ENCODE measurements at places on chromosomes 16 and 17.
A peak's percentile ranks its signal among the peaks of the same experiment; 100 is the strongest.

DNA sequence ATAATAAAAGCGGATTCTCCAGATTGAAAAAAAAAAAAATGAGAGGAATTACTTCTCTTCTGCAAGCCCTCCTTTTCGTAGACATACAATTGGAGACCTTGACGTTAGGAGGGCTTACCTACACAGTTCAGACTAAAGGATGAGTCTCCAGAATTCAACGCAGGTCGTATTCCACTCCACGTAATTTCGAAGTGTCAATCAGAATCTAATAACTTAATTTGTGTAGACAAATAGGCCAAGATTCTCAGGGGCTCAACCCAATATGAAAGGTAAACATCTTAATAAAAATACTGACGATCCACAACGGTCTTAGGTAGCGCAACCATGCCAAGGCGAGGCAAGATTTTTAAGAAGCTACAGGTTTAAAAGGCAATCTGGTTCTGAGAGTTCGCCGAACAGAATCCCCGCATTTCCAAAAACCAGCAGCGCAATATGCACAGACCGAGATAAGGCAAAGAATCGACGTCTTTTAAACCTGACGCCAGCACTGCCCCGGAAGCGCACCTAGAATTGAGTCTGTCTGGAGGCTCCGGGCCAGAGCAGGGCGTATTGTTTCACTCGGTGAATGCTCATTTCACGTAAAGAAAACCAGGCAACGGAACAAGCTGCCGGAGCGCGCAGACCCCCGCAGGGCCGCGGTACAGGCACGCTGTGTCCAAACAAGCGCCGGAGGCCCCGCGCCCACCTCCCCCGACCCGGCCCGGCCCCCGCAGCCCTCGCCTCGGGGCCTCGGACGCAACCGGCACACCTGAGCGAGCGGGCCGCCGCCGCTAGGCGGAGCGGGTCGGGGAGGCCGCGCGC is 623 bp downstream of the MBTPS1 start:
- peak; percentile 22 for DNase-seq

DNA sequence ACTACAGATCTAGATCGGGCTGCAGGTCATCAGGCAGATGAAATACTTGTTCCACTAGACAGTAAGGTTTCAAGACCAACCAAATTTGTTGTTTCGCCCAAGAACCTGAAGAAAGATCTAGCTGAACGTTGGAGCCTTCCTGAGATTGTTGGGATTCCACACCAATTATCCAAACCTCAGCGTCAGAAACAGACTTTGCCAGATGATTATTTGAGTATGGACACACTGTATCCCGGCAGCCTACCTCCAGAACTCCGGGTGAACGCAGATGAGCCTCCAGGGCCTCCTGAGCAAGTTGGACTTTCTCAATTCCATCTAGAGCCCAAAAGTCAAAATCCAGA is 14.4 kb downstream of the LRRC37B start:
- no peak for DNase-seq

DNA sequence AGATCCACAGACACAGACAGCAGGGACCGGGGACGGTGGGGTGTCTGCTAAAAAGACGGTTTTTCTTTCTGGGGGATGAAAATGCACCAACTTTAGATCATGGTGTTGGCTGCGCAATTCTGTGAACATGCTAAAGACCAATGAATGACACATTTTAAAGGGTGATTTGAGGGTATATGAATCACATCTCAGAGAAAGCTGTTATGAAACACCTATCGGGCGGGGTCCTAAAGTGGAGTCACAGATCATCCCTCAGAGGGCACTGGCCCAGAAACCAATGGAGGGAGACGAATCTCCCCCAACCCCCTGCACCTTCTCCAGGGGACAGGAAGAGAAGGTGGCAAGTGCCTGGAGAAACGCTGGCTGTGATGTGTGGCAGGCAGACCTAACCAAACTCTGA is 26.0 kb downstream of the KLHDC4 start:
- no peak for DNase-seq

DNA sequence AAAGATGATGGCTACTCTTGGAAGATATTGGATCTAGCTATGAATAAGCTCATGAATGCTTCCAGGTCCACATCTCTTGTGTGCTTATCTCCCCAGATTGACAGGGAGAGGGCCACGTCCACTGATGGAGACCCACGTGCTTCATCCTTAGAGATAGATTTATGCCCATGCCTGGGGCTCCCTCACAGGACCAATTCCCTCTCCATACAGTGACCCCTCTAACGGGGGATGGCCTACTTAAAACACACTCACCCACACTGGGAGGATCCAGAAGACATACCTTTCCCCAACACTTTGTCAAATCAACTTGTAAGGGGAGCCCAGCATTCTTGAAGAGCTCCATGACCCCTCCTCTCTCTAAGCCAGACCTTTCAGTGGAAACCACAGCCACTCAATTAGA is 169.7 kb upstream of the CDH5 start:
- no peak for DNase-seq

GRCh38 chr16:500709-501108 is 26.8 kb upstream of the CAPN15 start:
- no peak for DNase-seq

DNA sequence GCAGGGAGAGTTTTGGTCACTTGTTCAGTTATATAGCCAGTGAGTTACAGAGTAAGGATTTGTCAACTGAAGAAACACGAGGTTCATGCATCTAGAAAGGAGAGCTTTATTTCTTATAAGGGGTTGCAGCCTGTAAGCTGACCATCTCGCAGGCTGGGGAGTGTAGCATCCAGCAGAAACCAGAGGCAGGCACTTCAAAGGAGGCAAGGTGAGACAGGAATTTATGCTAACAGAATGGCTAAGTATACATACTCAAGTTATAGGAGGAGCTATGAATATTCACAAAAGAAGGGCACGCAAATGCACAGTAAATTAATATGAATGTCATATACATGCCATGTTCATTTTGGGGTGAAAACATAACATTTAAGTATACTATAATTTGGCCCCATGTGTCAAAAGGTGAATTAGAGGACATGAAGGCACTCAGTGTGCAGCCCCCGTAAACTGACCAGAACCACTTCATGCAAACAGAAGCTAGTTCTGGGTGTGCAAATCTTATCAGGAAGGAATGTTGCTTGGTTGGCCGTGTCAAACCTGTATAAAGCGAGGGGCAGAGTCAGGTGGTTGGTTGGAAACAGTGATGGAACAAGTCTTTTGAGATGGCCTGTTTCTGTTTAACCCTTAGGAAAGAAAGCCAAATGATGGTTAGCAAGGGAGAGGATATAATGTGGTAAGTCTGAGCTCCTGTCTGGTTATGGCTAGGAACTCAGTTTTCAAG is 97.0 kb downstream of the GRIN2A start:
- no peak for DNase-seq

GRCh38 chr17:62140836-62141235 is 75.8 kb upstream of the MED13 start:
- no peak for DNase-seq

- DNase-seq = no peak
These were observed 121.1 kb downstream of the SOCS1 start for GRCh38 chr16:11134722-11135463.

- no peak for DNase-seq
These were observed 102.0 kb upstream of the CDH5 start for GRCh38 chr16:66264311-66265047.

All from GM12892 (cell line).